ENCODE measurements at places on chromosomes 3 and 15. TPM values are rescaled to one million over a fixed set of nuclear protein-coding genes. Genes with fewer than 3 reads are reported as not detected.

The SYNM gene
- 41.0 TPM for total RNA-seq

The NANOGP8 gene
- not detected for total RNA-seq

The C3orf33 gene
- 7.2 TPM for total RNA-seq

The PTH1R gene
- 0.37 TPM for total RNA-seq

The TGM4 gene
- 0.08 TPM for total RNA-seq

The TAGLN3 gene
- not detected for total RNA-seq

The ZBTB11 gene
- 10.0 TPM for total RNA-seq

The CSTA gene
- total RNA-seq = 0.95 TPM

The CBLB gene
- total RNA-seq = 11.8 TPM

The HYAL1 gene
- 0.38 TPM for total RNA-seq

The SEC11A gene
- 332 TPM for total RNA-seq

The KLHL24 gene
- 6.8 TPM for total RNA-seq

The JMJD7 gene
- total RNA-seq = 3.8 TPM

The ITIH3 gene
- total RNA-seq = 0.05 TPM

The CCR3 gene
- not detected for total RNA-seq

The ARL14 gene
- 1.1 TPM for total RNA-seq

The PEX5L gene
- not detected for total RNA-seq

The TMIE gene
- total RNA-seq = 0.17 TPM

The TICRR gene
- 14.0 TPM for total RNA-seq

The ARIH2 gene
- total RNA-seq = 60.2 TPM

The STXBP5L gene
- total RNA-seq = not detected

The RAB6B gene
- total RNA-seq = 2.4 TPM

The GPR176 gene
- 11.0 TPM for total RNA-seq

The ARGFX gene
- total RNA-seq = not detected

The HTR3D gene
- not detected for total RNA-seq

The LRRC15 gene
- total RNA-seq = 0.25 TPM

The NEDD4 gene
- total RNA-seq = 44.4 TPM

The SPINT1 gene
- total RNA-seq = 1.1 TPM

The ZNF774 gene
- 1.8 TPM for total RNA-seq

The PLCB2 gene
- 1.3 TPM for total RNA-seq

The FGF12 gene
- total RNA-seq = 0.61 TPM
